Retina (tissue), 1 donor: ENCODE measurements at places on chromosomes 3 and 15.

DNA sequence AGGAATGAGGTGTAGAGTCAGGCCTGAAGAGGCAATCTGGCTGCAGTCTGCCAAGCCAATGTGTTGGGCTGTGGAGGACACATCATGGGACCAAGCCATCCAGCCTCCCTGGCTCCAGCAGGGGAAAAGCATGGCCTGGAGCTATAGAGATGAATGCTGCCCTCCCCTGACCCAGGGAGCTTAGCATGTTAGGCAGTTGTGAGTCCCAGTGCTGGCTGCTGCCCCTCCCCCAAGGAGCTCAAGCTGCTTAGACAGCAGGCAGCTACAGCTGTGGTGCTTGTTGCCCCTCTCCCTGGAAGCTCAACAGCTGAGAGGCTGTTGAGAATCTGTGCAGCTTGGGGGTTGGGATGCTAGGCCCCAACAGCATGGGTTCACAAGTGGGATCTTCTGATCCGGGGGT lies 85.6 kb upstream of the DNAJC19 start:
- DNase-seq: peak; percentile 25

- DNase-seq: no peak
Observed at GRCh38 chr3:39506863-39507262, 39.4 kb downstream of the MOBP start.

GRCh38 chr15:58932710-58933280 lies 684 bp downstream of the SLTM start:
- no peak for DNase-seq

- no peak for DNase-seq
Observed at GRCh38 chr15:98881526-98882520, 125.8 kb downstream of the PGPEP1L start.

- DNase-seq: peak; percentile 60
Observed at GRCh38 chr15:88191812-88192165, 64.8 kb downstream of the NTRK3 start.

DNA sequence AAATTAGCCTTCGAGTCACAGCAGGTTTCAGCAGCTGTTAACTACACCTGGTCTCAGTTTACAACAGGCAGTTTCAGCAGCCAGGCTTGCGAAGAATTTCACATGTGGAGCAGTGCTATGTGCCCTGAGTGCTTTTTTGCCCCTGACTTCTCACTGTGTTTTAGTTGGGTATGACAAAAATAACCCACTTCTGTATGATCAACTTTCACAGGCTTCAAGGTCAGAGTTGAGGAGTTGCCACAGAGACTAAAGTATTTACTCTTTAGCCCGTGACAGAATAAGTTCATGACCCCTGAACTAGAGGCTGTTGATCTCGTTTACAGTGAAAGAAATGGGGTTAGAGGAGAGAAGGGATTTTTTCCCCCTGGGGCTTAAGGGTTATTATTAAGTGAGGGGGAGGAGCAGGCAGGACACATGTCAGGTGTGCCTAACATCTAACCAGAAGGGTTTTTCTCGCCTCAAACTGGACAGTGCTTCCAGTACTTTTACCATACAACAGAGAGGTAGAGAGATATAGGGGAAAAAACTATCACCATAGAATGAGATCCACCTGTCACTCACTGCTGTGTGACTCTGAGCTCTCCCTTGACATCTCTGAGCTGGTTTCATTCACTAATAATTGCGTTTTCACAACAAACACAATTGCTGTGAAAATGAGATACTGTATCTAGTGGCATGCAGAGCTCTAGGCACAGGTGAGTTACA lies 14.0 kb upstream of the TOPBP1 start:
- DNase-seq: no peak

DNA sequence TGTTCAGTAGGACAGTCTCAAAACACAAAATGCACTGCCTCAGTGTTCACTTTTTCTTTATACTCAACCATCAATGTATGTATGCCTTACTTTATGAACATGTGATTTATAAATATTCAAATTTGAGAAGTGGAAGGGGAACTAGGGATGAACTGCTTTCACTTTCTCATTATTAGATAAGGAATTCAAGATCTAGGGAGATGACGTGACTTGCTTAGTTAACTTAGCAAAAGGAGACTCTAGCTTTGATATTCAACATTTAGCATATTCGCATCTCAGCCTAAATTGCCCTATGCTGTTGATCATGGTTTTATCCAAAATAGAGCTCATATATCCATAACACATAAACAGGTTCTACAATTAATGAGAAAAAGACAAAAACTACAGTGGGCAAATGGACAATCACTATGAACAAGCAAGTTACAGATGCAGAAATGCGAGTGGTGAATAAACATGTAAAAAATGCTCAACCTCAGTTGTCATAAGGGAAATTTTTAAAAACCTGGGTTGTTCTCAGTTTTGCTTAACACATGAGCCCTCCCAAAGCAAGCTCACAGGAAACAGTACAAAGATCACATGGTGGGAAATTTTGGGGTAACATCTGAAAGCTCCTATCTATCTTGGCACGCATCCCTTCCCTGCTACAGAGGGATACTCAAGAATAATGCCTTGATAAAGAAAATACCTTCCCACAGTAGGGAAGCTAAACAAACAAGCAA lies 269.8 kb downstream of the THRB start:
- DNase-seq: no peak

DNA sequence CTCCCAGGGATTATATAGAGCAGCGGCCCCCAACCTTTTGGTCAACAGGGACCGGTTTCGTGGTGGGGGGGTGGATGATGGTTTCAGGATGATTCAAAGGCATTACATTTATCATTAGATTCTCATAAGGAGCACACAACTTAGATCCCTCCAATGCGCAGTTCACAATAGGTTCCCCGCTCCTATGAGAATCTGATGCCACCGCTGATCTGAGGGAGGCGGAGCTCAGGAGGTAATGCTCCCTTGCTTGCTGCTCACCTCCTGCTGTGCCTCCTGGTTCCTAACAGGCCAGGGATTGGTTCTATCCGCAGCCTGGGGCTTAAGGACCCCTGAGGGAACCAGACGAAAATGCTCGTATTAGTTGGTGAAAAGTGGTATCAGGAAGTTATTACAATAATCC lies 1.3 kb upstream of the HACD2 start:
- DNase-seq: peak; percentile 81

GRCh38 chr3:170098753-170099152 lies 61.0 kb downstream of the GPR160 start:
- no peak for DNase-seq

GRCh38 chr3:132569153-132569552 lies 27.9 kb upstream of the ACKR4 start:
- no peak for DNase-seq

GRCh38 chr3:167304077-167304476 lies 76.0 kb downstream of the ZBBX start:
- no peak for DNase-seq

GRCh38 chr15:67215102-67215501 lies 39.4 kb downstream of the AAGAB start:
- DNase-seq: no peak

DNA sequence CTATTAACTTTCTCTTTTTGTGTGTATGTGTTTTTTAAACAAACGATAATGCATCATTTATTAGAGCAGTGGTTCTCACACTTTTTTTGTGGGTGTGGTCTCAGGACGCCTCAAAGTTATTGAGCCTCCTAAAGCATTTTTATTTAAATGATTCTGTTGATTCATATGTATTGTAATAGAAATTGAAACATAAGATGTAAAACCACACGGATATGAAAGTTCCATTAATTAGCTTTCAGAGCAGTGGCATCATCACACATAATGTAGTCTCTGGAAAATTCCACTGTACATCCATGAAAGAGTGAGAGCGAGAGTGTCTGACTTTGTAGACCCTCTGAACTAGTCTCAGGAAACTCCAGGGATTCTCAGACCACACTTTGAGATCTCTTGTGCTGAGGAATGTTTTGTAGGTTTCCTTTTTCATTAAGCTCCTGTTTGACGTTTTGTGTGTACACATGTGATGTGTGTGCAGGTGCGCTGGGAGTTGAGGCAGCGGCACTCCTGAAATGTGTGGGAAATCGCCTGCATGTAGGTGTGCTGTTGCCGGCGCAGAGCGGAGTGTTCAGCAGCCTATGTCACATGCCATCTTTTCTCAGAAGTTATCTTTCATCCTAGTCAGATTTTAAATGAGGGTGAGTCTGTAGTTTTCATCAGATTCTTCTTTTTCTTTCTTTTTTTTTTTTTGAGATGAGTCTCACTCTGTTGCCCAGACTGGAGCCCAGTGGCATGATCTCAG lies 5.3 kb upstream of the TRAK1 start:
- no peak for DNase-seq

- peak; percentile 70 for DNase-seq
Observed at GRCh38 chr15:42704492-42704926, 32.4 kb downstream of the CDAN1 start.

DNA sequence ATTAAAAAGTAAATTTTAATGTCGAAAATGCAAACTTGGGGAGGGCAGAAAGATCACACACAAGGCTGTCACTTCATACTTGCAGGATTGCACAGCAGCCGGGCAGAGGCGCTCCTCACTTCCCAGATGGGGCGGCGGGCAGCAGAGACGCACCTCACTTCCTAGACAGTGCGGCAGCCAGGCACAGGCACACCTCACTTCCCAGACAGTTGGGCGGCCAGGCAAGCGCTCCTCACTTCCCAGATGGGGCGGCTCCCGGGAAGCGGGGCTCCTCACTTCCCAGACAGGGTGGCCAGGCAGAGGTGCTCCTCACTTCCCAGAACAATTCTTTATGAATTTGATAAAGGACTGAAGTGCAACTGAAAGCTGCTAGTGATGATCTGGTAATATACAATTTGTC lies 21.2 kb downstream of the RLBP1 start:
- no peak for DNase-seq

DNA sequence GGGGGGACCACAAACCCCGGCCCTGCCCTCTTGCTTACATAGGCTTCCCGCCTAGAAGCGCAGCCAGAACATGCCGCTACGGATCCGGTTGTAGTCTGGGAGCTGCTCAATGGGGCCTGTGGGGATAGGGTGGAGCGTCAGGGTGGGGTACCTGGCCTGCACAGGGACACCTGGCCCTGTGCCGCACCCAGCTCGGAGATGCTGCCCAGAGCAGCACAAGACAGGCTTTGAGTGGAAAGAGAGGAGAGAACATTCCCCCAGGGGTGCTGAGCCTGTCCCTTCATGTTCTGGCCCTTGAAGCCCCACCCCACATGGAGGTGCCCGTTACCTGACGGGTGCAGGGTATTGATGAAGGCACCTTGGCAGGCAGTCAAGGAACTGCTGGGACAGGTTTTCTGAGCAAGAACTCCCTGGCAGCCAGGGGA lies 4.0 kb upstream of the COL7A1 start:
- DNase-seq: no peak

GRCh38 chr3:24713516-24713915 lies 218.9 kb upstream of the THRB start:
- DNase-seq: no peak

GRCh38 chr15:27768732-27769475 lies 330.2 kb downstream of the OCA2 start:
- DNase-seq: peak; percentile 31

GRCh38 chr15:94206463-94207167 lies 24.7 kb upstream of the MCTP2 start:
- no peak for DNase-seq

DNA sequence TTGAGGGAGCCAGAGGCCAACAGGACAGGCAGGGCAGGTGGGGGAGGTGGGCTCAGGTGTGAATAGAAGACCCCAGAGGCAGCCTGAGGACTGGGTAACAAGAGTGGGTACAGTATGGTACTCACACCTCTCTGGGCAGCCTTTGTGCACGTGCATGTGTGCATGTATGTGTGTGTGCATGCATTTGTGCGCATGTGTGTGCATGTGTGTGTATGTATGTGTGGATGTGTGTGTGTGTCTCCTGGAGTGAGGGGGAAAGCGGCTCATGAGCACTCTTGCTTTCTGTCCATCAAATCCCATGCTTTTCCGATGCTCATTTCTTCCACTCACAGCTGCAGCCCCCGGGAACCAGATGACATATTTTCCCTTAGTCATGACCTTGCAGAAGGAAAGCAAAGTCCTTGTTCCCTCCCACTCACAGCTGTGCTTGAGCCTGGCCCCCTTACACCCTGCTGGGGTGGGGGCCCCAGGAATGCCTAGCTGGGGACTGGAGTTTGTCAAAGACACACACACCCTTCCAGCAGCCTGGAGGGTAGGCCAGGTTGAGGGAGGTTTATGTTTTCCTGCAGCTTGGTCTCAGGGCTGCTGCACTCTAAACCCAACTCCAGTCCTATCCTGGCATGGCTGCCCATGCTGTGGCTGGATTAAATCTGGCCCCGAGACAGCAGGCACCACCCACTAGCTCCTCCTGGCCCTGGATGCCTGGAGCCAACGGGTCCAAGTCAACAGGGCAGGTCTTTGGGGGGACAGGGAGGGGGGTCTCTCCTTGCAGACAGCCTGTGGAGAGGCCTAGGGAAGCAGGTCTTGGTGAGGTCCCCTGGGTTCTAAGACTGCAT lies 22.5 kb downstream of the CCDC33 start:
- DNase-seq: peak; percentile 83

DNA sequence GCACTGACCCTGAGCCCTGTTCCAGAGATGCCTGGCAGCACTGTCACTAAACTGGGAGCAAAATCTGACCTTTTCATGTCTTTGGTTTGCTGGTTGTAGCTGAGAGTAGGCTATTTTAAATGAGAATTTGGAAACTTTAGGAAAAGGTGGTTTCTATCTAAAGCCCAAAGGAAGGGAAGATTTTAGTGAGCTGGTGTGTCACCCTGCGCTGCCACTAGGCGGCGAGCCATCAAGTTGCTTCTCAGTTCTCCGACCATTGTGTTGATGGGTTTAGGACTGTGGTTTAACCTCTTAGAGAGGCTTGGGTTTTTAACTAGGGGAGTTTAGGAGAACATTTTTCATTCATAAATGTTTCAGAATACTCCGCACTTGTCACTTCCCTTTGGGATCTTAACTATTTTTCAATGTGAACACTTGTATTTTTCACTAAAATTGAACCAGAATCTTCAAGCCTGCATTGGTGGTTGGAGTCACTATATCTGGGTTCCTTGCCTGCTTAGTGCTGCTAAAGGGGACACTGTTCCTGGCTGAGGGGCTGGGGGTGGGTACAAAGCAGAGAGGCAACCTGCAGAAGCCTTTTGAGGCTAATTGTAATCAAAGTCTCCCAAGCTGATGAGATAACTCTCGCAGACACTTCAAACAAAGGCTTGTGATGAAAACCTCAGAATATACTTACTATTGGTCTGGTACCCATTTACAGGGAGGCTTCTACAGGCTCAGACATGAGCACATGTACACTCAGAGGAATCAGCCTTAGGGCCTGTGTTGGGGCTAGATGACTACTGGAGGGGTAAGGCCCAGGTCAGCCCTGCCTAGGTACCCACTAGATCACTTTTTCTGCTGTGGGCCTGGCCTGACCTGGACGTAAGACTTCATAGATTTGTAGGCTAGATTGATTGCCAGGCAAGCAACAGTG lies 16.8 kb downstream of the EXOSC7 start:
- no peak for DNase-seq

- no peak for DNase-seq
Observed at GRCh38 chr3:135532021-135532420, 433.5 kb upstream of the PPP2R3A start.

DNA sequence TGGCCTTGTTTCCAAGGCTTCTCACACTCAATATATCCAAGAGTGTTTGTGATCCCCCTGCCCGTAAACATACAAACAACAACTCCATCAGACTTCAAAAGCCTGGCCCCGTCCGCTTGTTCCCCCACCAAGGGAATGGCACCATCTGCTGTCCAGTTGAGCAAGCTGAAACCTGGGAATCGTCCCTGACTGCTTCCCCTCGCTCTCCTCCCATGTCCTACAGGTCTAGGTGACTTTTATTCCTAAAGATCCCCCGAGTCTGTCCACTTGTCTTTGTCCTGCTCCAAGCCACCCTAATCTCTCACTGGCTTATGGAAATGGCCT lies 27.9 kb upstream of the FAM174B start:
- DNase-seq: no peak

- no peak for DNase-seq
Observed at GRCh38 chr3:126798521-126798920, 94.5 kb downstream of the CHCHD6 start.
